ENCODE measurements at places on chromosomes 5 and 9. TPM values are rescaled to one million over a fixed set of nuclear protein-coding genes. Genes with fewer than 3 reads are reported as not detected.

Gene PTPRD
- not detected for total RNA-seq

Gene SURF2
- 19.7 TPM for total RNA-seq

Gene SLC27A6
- not detected for total RNA-seq

Gene OR1J2
- not detected for total RNA-seq
